ENCODE measurements at places on chromosomes 7 and 10.

- no peak for DNase-seq
Observed at GRCh38 chr7:103771294-103771693, 218.2 kb downstream of the RELN start.

- no peak for DNase-seq
Observed at GRCh38 chr10:1660386-1660785, 76.9 kb downstream of the ADARB2 start.

DNA sequence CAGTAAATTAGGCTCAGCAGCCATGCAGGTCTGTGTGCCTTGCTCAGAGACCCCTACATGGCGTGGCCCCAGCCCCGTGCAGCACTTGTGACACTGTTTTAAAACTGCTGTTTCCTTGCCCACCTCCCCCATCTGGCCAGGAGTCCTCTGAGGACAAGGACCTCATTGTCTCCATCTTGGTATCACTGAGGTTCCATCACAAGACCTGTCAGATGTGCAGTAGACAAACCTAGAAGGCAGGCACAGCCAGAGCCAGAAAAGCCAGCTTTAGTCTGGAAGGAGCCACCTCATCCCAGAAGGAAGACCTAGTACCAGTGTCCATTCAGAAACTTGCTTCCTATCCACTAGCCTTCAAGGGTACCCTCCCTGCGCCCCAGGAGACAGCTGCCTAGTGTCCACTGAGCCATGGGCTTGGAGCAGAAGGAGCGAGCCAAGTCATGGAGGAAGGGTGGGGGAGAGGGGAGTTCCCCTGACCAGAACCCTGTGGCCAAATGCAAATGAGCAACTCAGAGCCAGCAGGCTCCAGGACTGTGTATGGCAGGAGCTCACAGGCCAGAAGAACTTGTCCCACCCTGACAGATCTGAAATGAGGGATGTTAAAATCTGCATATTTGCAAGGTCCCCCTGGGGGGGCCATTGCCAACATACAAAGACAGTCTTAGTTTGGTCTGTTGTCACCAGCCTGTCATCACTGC is 176.1 kb downstream of the SH3PXD2A start:
- no peak for DNase-seq

GRCh38 chr10:117677890-117678500 is 135.4 kb downstream of the EMX2 start:
- DNase-seq, result no peak

GRCh38 chr7:65463184-65463583 is 89.5 kb downstream of the ZNF92 start:
- DNase-seq, result no peak

DNA sequence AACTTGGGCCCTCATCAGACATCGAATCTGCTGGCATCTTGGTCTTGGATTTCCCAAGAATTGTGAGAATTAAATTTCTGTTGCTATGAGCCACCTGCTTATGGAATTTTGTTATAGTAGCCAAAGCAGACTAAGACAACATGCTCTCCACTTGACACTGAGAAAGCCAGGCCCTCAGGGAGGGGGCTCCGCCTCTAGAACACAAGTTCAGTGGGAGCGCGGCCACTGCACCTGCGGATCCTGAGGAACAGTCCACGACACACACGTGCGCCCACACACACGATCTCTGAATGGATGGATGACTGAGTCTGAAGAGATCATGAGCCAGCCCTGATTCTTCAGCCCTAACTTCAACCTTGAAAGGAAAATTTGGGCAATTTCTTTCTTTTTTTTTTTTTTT is 73.7 kb downstream of the CTBP2 start:
- DNase-seq, result no peak

DNA sequence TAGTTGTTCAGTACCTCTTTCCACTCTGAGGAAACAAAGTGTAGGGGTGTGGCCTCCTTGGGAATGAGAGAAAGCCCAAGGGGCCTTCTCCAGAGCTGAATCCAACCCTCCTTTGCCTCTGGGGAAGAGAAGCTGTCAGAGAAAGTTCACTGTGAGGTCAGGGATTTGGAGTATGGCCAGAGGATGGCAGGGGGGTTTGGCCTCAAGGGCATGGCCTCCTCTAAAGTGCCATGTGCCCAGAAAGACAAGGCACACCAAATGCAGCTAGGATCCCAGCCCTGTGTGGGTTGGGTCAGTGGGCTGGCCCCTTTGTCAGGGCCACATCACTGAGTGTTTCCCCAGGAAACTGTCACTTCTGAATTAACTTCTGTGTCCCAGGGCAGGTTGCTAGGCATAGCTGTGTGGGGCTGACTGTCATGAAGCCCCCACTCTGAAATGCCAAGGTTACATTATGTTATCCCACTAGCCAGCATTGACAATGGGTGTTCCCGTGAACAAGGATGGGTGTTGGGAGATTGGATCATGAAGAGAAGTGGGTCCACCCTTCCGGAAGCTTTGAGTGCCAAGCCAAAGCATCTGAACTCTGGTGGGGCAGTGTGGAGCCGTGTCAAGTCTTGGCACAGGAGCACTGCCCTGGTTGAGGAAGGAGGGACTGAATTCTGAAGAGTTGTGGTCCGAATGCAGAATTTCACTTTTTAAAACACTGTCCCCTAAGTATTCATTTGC is 123.3 kb downstream of the ZMIZ1 start:
- no peak for DNase-seq

- no peak for DNase-seq
Observed at GRCh38 chr10:80318742-80319141, 29.3 kb upstream of the MAT1A start.

DNA sequence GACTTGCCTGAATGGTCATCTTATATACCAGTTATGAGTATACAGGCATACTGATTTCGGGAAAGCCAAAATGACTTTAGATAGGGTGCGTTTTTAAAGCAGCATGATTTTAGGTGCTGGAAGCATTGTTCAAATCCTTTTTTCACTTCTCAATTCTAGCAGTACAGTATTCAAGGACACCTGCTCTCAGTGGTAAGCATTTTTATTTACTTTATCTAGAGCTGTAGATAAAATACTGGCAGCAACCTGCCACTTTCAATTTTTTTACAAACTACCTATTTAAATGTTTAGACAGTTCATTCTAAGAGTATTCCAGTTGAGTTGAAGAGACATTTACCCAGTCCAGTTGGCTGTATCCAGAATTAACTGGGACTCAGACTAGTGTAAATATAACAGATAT is 33.6 kb downstream of the TMEM106B start:
- DNase-seq, result no peak

GRCh38 chr10:76126607-76127527 is 695.4 kb downstream of the LRMDA start:
- DNase-seq, result no peak

GRCh38 chr7:128840326-128841170 is 10.3 kb downstream of the FLNC start:
- no peak for DNase-seq

DNA sequence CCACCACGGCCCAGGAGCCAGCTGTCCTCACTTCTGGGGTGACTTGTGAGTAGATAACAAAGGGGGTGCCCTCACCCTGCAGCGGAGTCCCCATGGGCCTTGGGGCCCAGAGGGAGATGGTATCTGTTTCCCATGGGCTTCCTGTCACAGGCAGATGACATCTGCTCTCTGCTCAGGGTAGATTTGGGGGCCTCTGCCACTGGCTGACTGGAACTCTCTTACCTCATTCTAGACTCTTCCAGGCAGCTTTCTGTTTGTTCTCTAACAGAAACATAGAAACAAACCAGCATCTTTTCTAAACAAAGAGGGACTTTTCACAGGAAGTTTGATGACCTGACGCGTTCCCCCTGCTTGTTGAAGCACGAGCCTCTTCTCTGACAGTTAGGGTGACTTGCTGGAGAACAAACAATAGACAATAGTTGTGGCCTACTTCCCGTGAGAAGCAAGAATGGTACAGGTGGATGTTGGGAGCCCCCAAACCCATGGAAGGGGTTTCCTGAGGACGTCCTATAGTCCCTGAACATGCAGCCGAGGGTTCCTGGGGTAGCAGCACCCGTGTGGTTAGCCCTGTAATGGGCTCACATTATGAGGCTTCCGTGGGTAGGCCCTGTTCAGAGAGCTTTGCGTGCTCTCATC is 61.6 kb downstream of the GRK5 start:
- DNase-seq, result no peak

GRCh38 chr7:32034052-32034451 is 36.2 kb downstream of the PDE1C start:
- DNase-seq, result no peak

DNA sequence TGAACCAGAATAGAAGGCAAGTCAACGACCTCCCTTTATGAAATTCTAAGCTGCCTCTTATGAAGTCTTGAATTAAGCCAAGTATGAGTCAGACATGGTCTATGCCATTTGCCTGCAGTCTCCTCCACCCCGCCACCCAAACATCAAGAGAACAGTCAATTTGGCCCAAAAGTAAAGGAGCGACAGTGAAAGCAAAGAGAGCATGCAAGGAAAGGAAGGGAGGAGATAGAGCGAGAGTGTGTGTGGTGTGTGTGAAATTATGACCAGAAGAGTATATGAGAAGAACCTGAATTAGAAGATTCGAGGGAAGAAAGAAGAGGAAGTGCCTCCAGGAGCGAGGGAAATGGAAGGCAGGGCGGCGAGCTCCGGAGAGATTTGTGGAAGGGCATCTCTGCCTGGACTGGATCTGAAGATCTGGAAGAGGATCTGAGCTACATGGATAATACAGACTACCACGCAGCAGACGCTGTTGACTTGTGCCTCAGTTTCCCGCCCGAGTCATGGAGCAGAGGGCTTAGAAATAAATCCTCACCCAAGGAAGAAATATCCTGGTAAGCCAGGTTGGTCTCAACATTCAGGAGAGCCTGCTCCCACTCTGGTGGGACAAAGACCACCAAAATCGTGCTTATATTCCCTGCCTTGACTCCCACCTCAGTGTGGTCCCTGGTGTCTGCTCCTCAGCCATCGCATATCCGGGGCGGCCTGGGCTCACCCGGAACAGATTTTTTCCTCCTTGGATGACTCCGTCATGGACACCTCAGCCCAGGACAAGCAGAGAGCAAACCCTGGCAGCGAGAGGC is 459 bp downstream of the ZDHHC6 start:
- no peak for DNase-seq

DNA sequence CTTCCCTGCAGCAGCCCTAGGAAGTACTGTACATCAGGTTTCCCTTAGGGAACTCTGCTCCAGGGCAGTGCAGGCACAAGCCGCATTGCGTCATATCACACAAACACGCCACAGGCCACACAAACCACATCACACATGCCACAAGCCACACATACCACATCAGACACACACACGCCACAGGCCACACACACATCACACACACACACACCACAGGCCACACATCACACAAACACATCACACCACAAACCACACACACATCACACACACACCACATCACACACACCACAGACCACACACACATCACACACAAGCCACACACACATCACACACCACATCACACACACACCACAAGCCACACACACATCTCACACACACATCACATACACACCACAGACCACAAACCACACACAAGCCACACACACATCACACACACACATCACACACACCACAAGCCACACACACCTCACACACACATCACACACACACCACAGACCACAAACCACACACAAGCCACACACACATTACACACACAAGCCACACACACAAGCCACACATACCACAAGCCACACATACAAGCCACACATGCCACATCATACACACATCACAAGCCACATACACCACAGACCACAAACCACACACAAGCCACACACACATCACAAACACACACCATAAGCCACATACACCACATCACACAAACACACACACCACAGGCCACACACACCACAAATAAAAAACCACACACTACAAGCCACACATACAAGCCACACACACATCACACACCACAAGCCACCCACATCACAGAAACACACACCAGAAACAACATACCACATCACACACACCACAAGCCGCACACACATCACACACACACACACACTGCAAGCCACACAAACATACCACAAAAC is 53.4 kb downstream of the TMEM209 start:
- DNase-seq, result no peak

GRCh38 chr7:50644114-50644513 is 78.9 kb upstream of the DDC start:
- no peak for DNase-seq

DNA sequence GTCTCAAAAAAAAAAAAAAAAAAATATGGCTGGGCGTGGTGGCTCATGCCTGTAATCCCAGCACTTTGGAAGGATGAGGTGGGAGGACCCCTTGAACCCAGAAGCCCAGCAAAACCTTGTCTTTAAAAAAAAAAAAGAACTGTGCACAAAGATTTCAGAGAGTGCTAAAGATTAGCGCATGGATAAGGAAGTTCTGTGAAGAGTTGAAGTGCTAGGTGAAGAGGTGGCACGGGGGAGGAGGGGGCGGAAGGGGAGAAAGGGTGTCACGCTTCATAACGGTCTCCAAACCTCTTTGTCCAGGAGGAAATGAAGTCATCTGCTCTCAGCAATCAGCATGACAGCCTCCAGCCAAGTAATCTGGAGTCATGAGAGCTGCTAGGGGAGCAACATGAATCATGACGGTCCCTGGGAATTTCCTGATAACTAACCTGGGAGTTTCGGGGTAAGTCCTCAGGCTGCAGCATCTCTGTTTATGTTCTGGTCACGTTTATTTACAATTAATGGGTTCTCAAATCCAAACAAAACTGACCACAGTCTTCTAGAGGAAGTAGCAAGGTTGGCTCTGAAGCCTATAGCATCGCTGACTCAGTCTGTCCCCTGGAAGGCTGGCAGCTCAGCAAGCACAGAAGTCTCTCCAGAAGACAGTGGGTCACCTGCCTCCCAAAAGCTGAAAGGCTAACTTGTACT is 1.9 kb upstream of the PLAU start:
- DNase-seq, result no peak

DNA sequence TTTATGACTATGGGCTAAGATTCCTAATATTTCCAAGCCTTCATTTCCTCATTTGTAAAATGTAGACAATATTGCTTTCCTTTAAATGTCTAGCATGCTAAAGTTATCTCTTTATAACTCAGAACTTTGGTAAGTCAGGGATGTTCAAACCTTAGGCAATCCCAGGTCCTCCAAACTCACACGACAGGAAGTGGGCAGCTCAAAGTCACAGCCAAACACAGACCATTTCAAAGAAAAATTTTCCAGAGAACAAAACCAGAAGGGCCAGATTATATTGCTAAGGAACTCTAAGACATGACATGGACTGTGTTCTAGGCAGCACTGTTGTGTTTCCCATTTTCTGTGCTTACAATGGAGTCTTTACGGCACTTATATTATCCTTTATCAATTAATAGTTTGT is 87.8 kb upstream of the DYNC1I1 start:
- no peak for DNase-seq

DNA sequence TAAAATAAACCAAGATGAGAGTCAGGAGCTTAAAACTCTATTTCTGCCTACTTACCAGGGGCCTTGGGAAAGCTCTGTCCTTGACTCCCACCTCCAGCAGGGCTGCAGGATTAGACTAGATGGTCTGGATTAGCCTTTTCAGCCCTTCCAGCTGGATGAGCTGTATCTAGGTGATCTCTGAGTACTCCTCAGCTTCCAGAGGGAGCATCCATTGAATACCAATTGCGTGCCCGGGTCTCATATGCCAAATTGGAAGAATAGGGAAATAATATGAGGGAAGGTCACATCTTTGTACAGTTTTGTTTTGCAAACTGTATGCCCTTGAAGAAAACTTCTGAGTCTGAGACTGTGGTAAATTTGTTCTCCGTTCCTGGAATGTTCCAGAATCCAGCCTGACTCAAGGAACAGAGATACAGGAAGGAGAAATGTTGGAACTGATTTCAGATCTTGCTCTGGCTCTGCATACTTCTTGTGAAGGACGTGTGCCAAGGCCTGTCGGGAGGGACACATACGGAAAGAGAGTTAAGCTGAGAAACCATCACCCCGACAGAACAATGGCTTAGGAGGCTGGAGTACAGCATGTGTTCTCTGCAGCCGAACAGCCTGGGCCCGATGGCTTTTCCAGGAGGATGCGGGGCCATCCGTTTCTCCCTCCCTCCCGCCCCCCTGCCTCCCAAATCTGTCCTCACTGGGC is 44.9 kb downstream of the MINDY4 start:
- DNase-seq, result no peak

GRCh38 chr7:149196705-149197171 is 1.4 kb downstream of the ZNF282 start:
- DNase-seq, result no peak
